Activated CD8-positive, alpha-beta memory T cell treated with anti-CD3 and anti-CD28 coated beads, Interleukin-2, amount 10 ng/mL, durations not matched to agents 7 days and 5 days (primary cell): ENCODE measurements at places on chromosomes 16 and 17. TPM values are rescaled to one million over a fixed set of nuclear protein-coding genes. Genes with fewer than 3 reads are reported as not detected.

Gene C1QL1
- 0.38 TPM for total RNA-seq

Gene KRT27
- not detected for total RNA-seq

Gene MSRB1
- 14.5 TPM for total RNA-seq

Gene CCL14
- not detected for total RNA-seq

Gene HBM
- total RNA-seq, result not detected

Gene PABPN1L
- not detected for total RNA-seq

Gene SPATA2L
- 7.4 TPM for total RNA-seq

Gene ARL4D
- 3.2 TPM for total RNA-seq

Gene VAT1L
- total RNA-seq, result not detected

Gene ZNF287
- total RNA-seq, result 4.8 TPM

Gene ABI3
- total RNA-seq, result 116 TPM

Gene CCL17
- total RNA-seq, result 0.59 TPM

Gene TOX3
- total RNA-seq, result not detected

Gene CDH3
- 0.73 TPM for total RNA-seq

Gene MED9
- total RNA-seq, result 17.5 TPM
